ENCODE measurements at places on chromosomes 4 and X.

DNA sequence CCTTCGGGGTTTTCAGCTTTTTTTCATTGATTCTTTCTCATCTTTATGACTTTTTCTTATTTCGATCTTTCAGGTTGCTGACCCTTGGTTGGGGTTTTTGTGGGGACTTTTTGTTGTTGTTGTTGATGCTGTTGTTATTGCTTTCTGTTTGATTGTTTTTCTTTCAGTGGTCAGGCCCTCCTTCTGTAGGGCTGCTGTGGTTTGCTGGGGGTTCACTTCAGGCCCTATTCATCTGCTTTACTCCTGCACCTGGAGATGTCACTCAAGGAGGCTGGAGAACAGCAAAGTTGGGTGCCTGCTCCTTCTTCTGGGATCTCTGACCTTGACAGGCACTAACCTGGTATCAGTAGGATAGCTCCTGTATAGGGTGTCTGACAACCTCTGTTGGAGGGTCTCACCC lies 39.9 kb upstream of the PCDH18 start:
- DNase-seq: no peak

DNA sequence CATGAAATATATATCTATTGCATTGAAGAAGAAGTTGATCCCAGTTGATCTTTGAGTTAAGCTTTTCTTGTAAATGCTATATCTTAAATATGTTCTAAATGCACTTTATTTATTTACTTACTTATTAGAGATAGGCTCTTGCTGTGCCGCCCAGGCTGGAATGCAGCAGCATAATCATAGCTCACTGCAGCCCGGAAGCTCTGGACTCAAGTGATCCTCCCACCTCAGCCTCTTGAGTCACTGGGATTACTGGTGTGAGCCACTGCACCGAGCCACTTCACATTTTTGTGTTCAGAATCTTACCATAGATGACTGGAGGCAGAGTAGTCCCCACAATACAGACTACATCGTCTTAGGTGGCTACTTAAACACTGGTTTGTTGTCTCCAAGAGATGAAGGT lies 324.3 kb upstream of the SLIT2 start:
- DNase-seq: no peak

DNA sequence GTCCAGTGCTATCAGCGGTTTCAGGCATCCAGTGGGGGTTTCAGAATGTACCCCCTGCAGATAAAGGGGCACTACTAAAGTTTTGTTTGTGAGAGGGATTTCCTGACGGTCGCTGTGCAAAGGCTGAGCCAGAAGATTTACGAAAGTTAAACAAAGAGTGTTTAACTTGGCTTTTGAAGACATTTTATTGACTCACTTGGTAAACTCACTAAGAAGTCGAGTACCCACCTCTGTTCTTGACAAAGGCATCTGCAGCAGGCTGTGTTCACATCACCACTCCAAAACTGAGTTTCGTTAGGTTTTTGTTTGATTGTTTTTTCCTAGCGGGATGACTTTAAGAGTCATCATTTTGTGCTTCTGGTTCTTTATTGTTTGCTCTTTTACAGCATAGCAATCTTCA lies 143.9 kb upstream of the TBL1X start:
- no peak for DNase-seq

DNA sequence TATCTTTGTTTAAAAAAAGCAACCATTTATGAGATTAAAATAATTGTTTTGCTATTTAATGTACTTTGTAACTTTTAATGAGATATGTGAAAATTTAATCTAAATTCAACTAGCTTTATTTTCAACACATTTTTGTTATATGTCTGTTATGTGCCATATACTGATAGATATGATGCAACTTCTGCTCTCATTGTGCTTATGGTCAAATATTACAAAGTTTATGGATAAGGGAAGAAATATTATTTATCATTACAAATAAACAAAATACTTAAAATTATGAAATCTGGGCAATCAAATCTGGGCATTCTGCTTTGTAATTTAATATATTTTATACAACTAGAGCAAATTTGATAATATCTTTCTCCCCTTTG lies 40.0 kb downstream of the PCDH10 start:
- DNase-seq: no peak

GRCh38 chr4:80434238-80434637 lies 98.7 kb downstream of the CFAP299 start:
- no peak for DNase-seq

DNA sequence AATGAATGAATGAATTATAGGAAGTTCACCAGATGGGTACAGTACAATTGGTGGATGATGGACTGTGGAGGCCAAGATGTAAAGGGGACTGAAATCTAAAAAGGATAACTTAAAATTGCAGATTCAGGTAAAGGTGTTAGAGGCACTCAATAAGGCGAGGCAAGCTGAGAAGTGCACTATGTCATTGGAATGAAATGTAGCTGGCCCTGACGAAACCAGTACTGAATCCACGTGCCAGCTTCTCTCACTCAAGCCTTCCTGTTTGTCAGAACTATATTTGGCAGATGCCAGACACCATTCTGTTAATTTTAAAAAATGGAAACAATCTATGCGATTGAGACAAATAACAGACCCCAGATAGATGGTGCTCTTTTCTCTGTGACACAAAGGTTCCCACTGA lies 1039.1 kb upstream of the TENM3 start:
- no peak for DNase-seq
